Amniotic stem cell (primary cell): ENCODE measurements at places on chromosomes 1 and 21.

- DNase-seq = no peak
These were observed 1411.1 kb downstream of the KCNT2 start for GRCh38 chr1:195197116-195197515.

GRCh38 chr1:41656068-41656467, 171.6 kb upstream of the EDN2 start:
- DNase-seq = no peak

GRCh38 chr1:31609514-31610118, 7.9 kb upstream of the HCRTR1 start:
- DNase-seq = no peak

GRCh38 chr1:58047265-58047858, 499.2 kb downstream of the OMA1 start:
- no peak for DNase-seq

DNA sequence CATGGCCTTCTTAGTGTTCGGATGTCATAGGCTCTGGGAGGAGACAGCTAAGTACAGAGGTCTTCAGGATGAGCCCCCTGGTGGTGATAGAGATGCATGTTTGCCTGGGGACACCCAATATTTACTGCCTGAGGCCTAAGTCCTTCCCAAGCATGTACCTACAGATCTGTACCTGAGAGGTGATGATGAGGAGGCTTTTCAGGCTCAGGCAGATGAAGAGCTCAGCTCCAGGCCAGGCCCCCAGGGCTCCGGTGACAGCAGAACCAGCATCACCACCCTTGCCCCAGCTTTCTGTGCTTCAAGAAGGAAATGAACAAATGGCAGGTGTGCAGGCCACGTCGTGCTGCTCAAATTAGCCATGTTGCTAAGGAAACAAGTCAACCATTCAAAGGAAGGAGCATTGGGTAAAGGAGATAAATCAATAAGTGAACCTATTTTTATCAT, 21.1 kb downstream of the CACNA1E start:
- DNase-seq = no peak

- DNase-seq = no peak
These were observed 112.1 kb downstream of the BCAR3 start for GRCh38 chr1:93569489-93569888.

GRCh38 chr1:7095343-7095964, 310.2 kb downstream of the CAMTA1 start:
- no peak for DNase-seq

DNA sequence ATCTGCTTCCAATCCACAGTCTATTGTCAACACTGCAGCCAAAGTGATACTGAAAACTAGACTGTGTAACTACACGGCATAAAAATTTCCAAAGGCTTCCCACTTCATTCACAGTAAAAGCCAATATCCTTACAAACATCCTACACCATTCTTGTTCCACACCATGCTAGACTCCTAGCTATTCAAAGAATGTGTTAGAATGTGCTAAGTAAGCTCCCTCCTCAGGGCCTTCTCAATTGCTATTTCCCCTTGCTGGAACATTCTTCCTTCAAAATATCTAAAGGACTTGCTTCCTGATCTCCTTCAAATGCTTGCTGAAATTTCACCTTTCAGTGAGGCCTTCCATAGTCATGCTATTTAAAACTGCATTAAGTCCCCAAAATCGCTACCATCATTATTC, 228.1 kb downstream of the AKT3 start:
- DNase-seq = no peak

DNA sequence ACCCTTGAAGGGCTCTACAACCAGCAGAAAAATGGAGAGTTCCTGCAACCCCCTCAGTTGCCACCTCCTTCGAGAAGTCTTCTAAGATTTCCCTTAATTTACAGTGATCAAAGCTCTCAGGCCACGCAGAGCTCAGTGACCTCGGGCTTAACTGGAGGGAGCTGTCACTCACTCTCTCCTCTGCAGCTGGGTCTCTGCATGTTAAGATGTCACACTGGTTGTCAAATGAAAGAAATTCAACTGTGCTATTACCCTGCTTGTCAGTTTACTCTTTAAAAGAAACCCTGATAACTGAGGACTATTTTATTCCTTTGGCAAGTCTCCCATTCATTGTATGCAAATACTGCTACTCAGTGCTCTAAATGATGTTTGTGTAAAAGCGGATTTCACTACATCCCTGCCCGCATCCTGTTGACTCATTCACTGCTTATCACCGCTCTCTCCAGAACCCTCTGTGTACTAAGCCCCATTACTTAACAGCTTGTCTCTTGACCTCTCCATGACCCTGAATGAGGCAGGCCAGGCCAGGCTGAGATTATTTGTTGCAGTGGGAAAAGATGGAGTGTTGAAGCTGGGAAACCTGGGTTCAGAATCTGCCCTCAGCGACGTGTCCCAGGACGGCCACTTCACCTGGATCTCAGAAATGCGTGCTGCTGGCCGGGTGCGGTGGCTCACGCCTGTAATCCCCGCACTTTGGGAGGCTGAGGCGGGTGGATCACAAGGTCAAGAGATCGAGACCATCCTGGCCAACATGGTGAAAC, 13.7 kb downstream of the DHRS3 start:
- peak; percentile 69 for DNase-seq

GRCh38 chr1:155093911-155094621, 15.4 kb downstream of the EFNA3 start:
- DNase-seq = peak; percentile 40

GRCh38 chr1:30677471-30677870, 45.9 kb downstream of the MATN1 start:
- DNase-seq = no peak

DNA sequence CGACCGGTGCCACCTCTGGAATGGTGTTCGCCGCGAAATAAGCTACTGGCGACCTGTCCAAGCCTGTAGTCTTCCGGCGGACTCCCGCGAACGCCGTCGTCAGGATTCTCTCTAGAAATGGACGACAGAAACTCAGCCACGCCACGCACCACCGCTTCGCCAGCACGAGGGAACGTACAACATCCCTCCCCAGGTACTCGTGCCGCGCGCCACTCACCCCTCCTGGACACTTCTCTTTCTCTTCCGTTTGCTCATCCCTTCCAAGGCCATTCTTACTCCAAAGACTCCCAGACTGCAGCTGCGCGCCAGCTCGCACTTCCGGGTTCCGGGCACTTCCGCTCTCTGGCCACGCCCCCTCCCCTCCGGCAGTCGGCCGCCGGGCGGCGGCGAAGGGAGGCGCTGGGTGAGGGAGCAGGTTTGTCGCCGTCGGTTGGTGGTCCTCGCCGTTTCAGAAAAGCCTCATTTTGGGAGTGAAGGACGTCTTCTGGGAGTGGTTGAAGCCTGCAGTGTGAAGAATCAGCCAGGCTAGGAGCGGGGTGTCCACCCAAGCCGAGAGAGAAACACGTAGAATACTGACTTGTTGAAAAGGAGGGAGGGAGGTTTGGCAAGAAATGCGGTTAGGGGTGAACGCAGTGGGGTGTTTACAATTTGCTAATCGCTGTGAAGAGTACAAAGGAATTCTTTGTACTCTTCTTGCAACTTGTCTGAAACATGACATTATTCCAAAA, at the start of gene RBM34:
Gene RBM34 (minus strand): TSS at position 294 of the 728 bp plus-strand sequence. CDS start 24 bp downstream, at position 270.
- peak; percentile 70 for DNase-seq

- no peak for DNase-seq
These were observed at the start of gene CTNNBIP1 for GRCh38 chr1:9910076-9910422. CTNNBIP1 (minus strand) TSS chr1:9910269; CDS start chr1:9872064, 38,205 bp downstream.
